Central memory CD4-positive, alpha-beta T cell (primary cell): ENCODE measurements at places on chromosomes 1 and 21.

GRCh38 chr1:243287652-243288051 lies 31.8 kb downstream of the SDCCAG8 start:
- DNase-seq, result no peak

GRCh38 chr21:43188181-43188580 lies 19.4 kb downstream of the CRYAA start:
- DNase-seq, result no peak

GRCh38 chr1:58249737-58250586 lies 296.6 kb downstream of the OMA1 start:
- no peak for DNase-seq

DNA sequence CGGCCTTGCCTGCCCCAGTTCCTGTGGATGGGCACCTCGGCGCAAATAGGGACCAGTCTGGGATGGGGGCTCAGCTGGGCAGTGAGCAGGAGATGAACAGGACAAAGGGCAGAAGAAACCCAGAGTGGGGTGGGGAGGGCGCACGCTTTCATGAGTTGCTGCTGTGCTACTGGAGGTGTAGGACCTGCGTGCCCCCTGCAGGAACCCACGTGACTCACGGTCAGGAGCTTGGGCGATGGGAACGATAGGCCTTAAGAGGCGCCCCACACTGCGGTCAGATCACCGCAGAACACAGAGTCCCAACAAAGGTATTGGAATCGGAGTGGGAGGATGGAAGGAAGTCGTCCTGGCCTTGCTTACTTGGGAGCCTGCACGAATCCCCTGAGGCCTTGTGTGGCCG lies 17.2 kb downstream of the PRDM15 start:
- DNase-seq, result no peak

- DNase-seq, result no peak
Observed at GRCh38 chr1:170558731-170559130, 26.8 kb downstream of the GORAB start.

- DNase-seq, result no peak
Observed at GRCh38 chr1:156478250-156478627, 22.3 kb downstream of the MEF2D start.

DNA sequence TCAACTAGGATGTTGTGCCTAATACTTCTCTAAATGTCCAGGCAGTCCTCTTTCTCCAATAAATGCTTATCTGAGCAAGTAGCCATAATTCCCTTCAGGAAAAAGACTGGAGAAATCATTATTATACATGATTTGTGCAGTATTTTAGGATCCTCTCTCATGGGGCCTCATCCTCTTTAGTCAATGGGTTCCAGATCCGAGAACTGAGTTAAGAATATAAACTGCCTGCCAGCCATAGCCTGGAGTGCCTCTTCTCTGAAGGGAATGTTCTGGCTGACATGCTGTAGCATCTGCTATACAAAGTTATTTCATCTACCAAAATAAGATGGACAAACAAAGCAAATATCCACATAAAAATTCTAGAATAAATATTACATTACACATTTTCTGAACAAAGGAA lies 334.0 kb upstream of the PRMT6 start:
- DNase-seq, result no peak

- DNase-seq, result no peak
Observed at GRCh38 chr1:230308039-230308438, 118.1 kb downstream of the PGBD5 start.

DNA sequence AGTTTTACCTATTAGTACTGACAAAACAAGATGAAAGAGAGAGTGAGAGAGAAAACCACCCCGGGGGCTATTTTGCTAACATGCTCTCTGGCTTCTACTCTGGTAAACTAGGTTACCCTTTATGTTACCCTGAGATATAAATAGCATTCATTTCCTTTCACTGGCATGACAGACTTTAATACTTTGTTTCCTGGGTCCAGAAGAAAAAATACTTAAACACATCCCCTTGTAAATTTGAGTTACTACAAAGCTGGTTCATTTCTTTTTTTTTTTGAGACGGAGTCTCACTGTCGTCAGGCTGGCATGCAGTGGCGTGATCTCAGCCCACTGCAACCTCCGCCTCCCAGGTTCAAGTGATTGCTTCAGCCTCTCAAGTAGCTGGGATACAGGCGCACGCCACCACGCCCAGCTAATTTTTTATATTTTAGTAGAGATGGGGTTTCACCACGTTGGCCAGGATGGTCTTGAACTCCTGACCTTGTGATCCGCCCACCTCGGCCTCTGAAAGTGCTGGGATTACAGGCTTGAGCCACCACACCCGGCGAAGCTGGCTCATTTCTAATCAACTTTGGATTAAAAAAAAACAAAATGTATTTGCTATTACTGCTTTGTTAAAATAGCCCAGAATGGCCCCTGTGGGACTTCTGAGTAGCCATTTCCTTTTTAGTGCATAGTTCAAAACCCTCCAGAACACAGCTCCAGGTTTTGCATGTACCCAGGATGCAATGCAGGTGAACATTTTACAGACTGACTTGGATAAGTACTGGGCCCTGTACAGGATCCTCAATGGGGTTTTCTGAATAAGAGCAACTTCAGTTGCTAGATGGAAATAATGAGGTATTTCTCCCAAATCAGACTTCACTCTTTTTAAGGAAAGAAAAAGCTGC lies 20.6 kb downstream of the INPP5B start:
- DNase-seq, result no peak

DNA sequence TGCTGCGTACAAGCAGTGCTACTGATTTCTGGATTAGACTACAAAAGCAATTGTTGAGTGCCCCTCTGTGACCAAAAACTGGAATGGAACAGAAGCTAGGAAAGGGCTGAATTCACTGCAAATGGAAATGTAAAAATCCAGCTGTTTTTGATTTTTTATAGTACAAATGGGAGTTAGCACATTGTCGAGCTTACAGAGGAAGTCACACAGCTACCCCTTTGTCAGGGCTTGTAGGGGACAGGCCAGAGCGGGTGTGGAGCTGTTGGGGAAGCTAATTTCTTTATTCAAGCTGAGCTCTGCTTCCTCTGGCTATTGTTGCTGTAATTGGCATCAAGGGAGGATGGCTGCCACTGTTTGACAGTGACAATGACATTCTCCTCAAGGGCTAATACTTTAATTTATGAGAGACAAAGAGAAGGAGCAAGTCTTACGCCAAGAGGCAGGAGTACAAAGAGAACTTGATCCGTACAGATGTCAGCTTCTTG lies 96.1 kb downstream of the SLC35F3 start:
- DNase-seq, result no peak

GRCh38 chr1:228136901-228137300 lies 3.2 kb upstream of the GUK1 start:
- DNase-seq, result no peak

GRCh38 chr1:1291548-1292441 lies 11.6 kb downstream of the SCNN1D start:
- DNase-seq, result peak; percentile 65

DNA sequence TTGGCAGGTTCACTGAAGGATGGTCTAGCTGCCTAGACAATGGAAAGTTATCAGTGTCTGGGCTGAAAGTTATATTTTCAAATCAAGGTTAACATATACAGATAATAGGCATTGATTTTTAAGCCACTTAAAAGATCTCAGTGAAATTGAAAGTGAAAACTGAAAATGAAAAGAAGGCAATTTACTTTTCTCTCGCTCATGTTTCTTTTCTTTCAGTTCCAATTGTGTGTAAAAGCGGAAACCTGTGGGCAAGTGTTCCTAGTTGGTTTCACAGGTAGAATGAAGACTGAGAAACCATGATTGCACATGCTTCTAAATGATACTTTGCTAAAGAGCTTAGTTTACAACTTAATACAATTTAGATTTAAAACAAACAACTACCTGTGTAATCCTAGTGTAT lies 383.7 kb downstream of the ZP4 start:
- DNase-seq, result no peak

DNA sequence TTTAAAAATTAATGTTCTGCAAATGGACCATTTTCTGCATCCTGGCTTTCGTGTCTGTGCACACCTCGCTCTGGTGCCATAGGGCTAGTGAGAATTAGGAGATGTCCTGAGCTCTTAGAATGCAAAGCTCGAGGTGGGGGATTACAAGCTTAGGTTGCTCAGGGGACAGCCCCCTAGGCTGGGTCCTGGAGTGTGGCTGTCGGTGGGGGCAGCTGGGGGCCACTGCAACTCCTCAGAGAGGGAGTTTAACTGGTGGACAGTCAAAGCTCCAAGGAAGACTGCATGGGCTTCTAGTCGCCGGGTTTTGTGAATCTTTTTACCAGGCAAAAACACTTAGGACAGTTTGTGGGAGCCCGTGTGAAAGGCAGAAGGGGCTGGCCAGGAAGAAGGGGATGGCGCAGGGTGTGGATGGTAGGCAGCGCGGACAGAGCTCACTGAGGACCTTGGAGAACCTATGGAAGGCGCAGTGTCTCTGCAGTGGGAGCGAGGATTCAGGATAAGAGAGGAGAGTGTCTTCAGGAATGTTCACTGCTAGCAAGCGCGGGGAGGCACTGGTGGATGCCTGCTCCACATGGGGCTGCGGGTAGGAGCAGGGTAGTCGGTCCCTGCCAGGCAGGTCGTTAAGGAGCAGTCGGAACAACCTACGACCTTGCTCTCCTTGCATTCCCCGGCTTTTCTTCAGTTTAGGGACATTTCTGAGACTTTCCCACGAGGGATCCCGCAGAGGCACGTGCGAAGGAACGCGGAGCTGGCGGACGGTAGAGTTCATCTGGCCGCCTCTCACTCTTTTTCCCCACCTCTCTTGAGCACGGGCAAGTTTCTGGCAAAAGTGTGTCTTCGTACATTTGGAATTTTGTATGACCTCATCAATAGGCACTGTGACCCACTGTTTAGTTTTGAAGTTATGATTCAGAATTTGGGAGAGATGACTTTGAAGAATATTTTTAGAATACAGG lies 12.9 kb upstream of the KCNE1 start:
- DNase-seq, result no peak

DNA sequence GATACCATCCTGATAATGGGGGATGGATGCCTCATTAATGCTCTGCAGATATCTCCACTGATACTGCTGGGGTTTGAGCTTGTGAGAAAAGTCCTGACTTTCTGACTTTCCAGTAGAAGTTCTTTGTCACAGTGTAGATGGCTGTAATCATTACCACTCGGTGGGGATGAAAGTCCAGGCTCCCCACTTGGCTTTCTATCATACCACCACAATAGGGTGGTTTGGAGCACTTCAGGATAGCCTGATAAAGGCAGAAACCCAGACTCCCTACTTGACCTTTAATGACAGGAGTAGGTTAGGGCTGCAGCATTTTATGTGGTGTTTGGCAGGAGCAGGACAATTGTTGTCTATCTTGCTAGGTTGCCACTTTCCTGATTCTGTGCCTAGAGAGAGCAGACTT lies 294.1 kb downstream of the BRINP3 start:
- no peak for DNase-seq
